ENCODE measurements at places on chromosomes 1 and 21.
A peak's percentile ranks its signal among the peaks of the same experiment; 100 is the strongest.

DNA sequence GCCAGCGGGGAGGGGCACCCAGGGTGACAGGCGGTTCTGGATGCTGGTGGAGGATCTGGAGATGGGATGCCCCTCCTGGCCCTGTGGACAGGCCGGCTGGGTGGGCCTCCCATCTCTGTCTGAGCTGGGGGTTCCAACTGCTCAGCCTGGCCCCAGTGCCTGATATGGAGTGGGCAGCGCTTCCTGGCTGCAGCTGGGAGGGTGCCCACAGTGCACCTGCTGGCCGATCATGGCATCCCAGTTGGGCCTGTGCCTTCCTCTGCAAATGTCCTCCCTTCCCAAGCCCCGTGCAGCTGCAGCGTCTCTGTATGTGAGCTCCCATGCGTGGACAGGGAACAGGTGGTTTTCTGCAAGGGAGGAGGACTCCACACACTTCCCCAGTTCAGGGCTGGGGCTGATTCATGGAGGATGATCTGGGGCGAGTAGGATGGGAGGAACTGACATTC lies 2.1 kb downstream of the PFKL start:
- peak overlapping the region; percentile 47 for H3K27ac ChIP-seq
- DNase-seq = no peak
- H3K4me3 ChIP-seq = no peak overlapping the region
- peaks cover 19% of the 10 kb centered on the region for H3K36me3 ChIP-seq
- peaks cover 30% of the 10 kb centered on the region for H3K4me1 ChIP-seq

DNA sequence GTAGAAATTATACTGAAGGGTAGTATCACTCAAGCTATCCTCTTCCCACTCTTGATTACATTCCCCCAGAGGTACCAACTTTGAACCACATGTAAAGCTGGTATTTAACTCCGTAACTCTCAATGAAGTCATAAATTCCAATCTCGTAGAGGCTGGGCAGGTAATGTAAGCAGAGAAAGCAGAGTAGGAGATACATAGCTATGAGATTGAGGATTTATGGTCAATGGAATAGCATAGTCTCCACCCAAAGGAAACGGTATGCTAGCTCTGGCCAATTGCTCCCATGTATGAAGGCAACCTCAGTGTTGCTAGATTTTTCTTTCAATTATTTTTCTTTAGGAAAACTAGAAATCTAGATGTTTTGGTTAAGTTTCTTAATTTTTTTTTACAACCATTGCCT lies 163.1 kb upstream of the NRIP1 start:
- H3K4me1 ChIP-seq = no peaks in the 10 kb centered on the region
- no peaks in the 10 kb centered on the region for H3K27me3 ChIP-seq
- no peak overlapping the region for H3K27ac ChIP-seq
- no peak overlapping the region for H3K4me3 ChIP-seq
- no peaks in the 10 kb centered on the region for H3K36me3 ChIP-seq
- DNase-seq = no peak

GRCh38 chr1:155379631-155380090 lies 59.0 kb downstream of the RUSC1 start:
- no peaks in the 10 kb centered on the region for H3K27me3 ChIP-seq
- no peak overlapping the region for H3K4me3 ChIP-seq
- H3K36me3 ChIP-seq = no peaks in the 10 kb centered on the region

DNA sequence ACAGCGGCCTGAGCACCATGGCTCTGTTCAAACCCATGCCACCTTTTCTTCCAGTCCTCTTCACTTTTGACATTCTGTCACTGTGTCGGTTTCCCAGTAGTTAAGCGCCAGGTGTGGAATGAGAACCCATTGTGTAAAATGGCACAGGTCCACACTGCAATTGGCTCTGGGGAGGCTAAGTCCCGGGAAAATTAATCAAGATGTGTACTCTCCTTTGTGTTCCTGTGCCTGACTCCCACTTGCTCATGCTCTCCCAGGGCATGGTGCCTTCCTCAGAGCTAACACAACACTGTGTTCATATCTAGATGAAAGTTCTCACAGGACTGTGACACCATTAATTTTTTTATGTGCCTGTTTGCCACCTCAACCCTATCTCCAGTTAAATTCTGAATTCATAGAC lies 59.0 kb upstream of the BTG3 start:
- no peak for DNase-seq
- no peaks in the 10 kb centered on the region for H3K4me1 ChIP-seq
- H3K36me3 ChIP-seq = no peaks in the 10 kb centered on the region
- H3K4me3 ChIP-seq = no peak overlapping the region
- no peak overlapping the region for H3K27ac ChIP-seq

GRCh38 chr1:150156868-150157603 lies 7.3 kb downstream of the PLEKHO1 start:
- DNase-seq = no peak
- peak overlapping the region; percentile 21 for H3K27ac ChIP-seq
- no peaks in the 10 kb centered on the region for H3K27me3 ChIP-seq
- H3K36me3 ChIP-seq = no peaks in the 10 kb centered on the region

GRCh38 chr1:111739925-111740765 lies 950 bp upstream of the INKA2 start:
- peak; percentile 14 for DNase-seq
- H3K27me3 ChIP-seq = peaks cover 6% of the 10 kb centered on the region
- H3K4me1 ChIP-seq = peaks cover 10% of the 10 kb centered on the region
- no peak overlapping the region for H3K27ac ChIP-seq
- no peaks in the 10 kb centered on the region for H3K36me3 ChIP-seq

DNA sequence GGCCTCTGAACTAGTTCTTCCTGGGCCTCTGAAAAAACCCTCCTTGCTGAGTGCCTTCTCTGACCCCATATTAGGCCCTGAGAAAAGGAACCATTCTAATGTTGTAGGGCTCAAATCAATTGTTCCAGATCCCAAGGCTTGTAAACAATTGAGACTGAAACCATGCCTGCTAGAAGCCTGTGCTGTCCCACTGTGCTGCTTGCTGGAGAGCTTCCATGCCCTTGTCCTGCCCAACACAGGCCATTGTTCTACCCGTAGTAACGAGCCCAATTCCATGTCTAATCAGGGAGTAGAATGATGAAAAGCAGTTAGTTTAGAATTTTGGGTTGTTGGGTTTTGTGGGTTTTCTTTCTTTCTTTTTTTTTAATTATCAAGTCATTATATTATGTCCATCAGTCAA lies 47.4 kb downstream of the ZNF281 start:
- H3K36me3 ChIP-seq = no peaks in the 10 kb centered on the region
- no peak overlapping the region for H3K4me3 ChIP-seq
- no peaks in the 10 kb centered on the region for H3K27me3 ChIP-seq
- H3K27ac ChIP-seq = no peak overlapping the region

DNA sequence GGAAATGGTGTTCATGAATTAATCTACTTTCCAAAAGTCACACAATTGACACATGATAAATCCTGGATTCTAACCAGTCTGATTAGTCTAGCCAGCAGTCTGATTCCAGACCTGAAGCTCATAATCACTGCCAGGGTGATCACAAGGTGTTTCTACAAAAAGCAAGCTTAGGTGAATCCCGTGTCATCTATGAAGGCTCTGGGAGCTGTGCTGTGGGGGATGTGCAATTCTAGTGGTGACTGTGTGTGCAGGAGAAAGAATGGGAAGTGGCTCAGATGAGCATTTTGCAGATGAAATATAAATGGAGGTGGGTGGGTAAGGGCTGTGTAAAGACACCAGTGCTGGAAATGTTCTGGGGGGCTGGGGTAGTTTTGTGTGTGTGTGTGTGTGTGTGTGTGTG lies 1.8 kb upstream of the NPPB start:
- peaks cover 14% of the 10 kb centered on the region for H3K27me3 ChIP-seq
- DNase-seq = no peak
- H3K4me1 ChIP-seq = no peaks in the 10 kb centered on the region
- H3K4me3 ChIP-seq = no peak overlapping the region
- H3K36me3 ChIP-seq = no peaks in the 10 kb centered on the region
- no peak overlapping the region for H3K27ac ChIP-seq

- no peak overlapping the region for H3K27ac ChIP-seq
- no peaks in the 10 kb centered on the region for H3K27me3 ChIP-seq
- H3K4me1 ChIP-seq = no peaks in the 10 kb centered on the region
- no peak for DNase-seq
Measured at GRCh38 chr1:204971517-204972336, 71.3 kb upstream of the CNTN2 start.

- no peak for DNase-seq
- H3K4me3 ChIP-seq = no peak overlapping the region
- H3K27me3 ChIP-seq = no peaks in the 10 kb centered on the region
- H3K27ac ChIP-seq = no peak overlapping the region
- no peaks in the 10 kb centered on the region for H3K36me3 ChIP-seq
Measured at GRCh38 chr1:71037829-71038620, 9.6 kb downstream of the PTGER3 start.

DNA sequence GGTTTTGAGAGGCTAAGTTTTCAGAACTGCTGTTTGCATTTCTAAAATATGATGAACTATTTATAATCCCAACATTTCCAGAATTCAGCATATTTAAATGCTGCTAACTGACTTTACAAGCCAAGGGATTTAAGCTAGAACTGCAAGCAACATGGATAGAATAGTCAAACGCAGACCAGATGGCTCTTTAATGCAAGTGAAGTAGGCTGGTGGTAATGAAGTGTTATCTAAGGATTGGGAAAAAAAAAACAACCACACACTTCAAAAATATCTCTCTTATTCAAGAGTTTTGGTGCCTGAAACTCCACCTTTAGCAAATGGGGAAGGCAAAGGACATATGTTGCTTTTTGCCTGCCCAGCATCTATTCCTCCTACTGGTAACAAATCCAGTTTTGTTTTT lies 20.9 kb upstream of the SSX2IP start:
- no peak for DNase-seq
- H3K36me3 ChIP-seq = no peaks in the 10 kb centered on the region
- H3K27me3 ChIP-seq = no peaks in the 10 kb centered on the region
- H3K27ac ChIP-seq = no peak overlapping the region

DNA sequence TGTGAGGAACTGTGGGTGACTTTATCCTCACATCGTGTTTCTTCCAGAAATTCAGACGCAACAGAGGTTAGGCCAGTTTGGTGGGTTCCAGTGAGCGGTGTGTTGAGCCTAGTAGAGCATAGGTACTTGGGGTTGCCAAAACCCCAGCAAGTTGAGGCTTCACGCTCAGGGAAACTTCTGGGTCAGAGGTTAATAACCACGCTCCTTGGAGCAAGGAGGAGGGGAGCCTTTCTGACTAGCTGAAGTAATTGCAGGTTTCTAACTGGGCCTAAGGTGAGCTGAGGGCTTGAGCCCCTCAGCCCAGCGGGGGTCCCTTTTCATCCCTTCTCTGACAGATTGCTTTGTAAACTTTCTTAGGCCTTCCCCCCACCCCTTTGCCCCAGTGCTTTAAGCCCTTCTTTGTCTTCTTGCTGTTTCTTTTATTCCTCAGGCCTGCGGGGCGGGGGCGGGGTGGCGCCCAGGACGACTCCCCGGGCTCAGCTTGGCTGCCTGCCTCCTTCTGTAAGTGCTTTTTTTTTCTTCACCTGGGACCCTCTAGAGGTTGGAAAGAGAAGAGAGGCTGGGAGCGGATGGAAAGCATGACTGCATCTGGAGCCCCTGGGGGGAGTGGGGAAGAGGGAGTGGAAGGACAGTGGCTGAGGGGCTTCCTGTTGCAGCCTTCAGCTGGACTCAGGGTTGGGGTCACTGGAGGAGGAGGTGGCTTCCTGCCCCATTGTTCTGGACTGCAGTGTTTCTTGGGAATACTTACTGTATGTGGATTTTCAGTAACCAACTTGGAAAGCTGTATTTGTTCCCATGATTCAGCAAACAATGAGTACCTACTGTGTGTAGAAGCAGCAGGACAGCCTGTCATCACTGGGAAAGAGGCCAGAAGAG lies 1.3 kb upstream of the ZNF436 start:
- peak overlapping the region; percentile 16 for H3K27ac ChIP-seq
- H3K36me3 ChIP-seq = no peaks in the 10 kb centered on the region
- no peaks in the 10 kb centered on the region for H3K27me3 ChIP-seq
- DNase-seq = no peak
- H3K4me1 ChIP-seq = peaks cover 6% of the 10 kb centered on the region

DNA sequence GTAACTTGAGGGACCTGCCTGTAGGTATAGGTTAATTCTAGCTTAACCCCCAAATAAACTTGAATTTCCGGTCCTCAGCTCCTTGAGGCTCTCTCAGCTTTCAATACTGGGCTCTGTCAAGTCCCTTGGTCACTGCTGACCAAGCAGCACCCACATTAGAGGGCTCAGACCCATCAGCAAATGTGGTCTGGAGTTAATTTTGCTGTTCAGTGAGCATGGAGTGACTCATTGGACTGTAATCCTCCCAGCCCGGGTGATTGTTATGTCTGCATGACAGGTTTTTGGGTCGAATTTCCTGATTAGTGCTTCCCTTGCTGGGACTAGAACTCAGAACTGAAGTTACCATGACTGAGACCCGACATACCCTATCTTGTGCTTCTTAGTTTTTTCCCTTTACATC lies 130.6 kb downstream of the URB2 start:
- H3K36me3 ChIP-seq = no peaks in the 10 kb centered on the region
- H3K4me1 ChIP-seq = peaks cover 5% of the 10 kb centered on the region
- no peaks in the 10 kb centered on the region for H3K27me3 ChIP-seq
- no peak overlapping the region for H3K27ac ChIP-seq

DNA sequence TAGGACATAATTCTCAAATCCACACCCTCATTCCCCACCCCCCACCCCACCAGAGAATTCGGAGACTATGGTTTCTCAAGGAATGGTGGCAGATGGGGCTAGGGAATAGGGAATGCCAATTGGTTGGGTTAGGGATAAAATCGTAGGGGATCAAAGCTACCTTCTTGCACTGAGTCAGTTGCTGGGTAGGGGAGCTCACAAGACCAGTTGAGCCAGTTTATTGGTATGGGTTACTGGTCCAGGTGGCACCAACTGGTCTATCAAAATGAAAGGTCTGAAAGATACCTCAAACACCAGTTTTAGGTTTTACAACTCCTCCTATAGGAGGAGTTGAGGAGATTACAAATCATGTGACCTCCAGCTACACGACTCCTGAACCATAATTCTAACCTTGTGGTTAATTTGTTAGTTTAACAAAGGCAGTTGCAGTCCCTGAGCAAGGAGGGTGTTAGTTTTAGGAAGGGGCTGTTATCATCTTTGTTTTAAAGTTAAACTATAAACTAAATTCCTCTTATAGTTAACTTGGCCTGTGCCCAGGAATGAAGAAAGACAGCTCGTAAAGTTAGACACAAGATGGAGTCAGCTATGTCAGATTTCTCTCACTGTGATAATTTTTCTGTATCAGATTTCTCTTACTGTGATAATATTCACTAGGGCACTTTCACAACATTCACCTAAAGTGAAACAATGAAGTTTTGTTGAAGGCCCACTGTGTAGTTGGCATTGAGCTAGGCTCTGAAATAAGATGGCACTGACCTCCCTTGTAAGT lies 2.5 kb downstream of the SHISAL2A start:
- H3K36me3 ChIP-seq = no peaks in the 10 kb centered on the region
- H3K27me3 ChIP-seq = no peaks in the 10 kb centered on the region
- H3K27ac ChIP-seq = peak overlapping the region; percentile 88
- peak overlapping the region; percentile 8 for H3K4me3 ChIP-seq
- H3K4me1 ChIP-seq = peaks cover 63% of the 10 kb centered on the region

GRCh38 chr21:14737922-14738321 lies 191.8 kb upstream of the SAMSN1 start:
- H3K36me3 ChIP-seq = no peaks in the 10 kb centered on the region
- peaks cover 6% of the 10 kb centered on the region for H3K4me1 ChIP-seq
- H3K27ac ChIP-seq = no peak overlapping the region
- DNase-seq = peak; percentile 57
- H3K27me3 ChIP-seq = no peaks in the 10 kb centered on the region
- no peak overlapping the region for H3K4me3 ChIP-seq
